Activated naive CD8-positive, alpha-beta T cell treated with anti-CD3 and anti-CD28 coated beads, Interleukin-2, amount 50 U/mL, for 24 hours (primary cell): ENCODE measurements at places on chromosomes 5 and 9.

- no peak for DNase-seq
These were observed 174.3 kb downstream of the TRPM3 start for GRCh38 chr9:70947086-70947485.

DNA sequence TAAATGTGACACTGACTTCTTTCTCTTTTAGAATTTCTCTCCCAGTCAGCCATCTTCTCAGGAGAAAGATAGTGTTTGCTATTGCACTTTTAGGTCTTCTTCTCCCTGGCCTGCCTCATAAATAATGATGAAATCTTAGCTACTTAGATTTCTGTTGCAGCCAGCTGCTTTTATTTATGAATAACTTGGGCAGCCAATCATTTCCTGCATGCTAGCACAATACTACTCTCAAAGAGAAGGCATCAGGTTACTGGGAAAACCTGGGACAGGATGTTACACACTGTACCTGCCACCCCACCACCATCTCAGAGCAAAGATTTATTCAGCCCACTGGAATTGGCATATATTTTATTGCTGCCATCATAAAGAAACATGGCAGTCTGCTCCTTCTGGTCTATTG, 266.6 kb downstream of the PRELID2 start:
- no peak for DNase-seq

DNA sequence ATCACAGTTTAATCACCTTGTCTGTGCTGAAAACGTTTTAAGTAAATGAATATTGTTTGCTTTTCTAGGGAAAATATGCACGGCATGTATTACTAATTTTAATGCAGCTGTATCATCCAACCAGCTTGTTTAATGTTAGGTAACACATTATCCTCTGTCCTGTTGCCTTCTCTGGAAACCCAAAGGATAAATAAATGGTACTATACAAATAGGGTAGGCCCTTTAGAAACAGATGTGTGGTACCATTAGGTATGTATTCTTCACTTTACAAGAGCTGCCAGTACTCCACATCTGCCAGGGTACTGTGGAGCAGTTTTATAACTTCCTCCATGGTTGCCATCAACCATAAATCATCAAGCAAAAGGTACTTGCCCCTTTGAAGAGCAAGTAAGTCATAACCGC, 42.9 kb downstream of the FAF2 start:
- DNase-seq: no peak

DNA sequence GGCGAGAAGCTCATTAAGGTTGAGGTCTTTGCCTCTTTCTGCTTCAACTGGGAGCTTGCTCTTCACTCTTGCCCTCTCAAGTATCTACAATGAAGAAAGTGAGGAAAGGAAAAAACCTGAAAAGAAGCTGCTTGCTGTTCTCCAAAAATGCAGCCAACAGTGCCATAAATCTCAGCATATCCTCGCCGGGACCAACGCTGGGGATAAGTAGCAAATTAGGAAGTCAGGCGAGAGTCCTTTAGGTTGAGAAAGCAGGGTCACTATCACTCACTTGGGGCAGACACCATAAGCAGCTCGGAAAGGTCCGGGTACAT, 399 bp downstream of the NUP155 start:
- no peak for DNase-seq

- DNase-seq: no peak
These were observed 1.2 kb downstream of the CDKN2A start for GRCh38 chr9:21993007-21993406.

- no peak for DNase-seq
These were observed 59.0 kb downstream of the BASP1 start for GRCh38 chr5:17276445-17276844.

DNA sequence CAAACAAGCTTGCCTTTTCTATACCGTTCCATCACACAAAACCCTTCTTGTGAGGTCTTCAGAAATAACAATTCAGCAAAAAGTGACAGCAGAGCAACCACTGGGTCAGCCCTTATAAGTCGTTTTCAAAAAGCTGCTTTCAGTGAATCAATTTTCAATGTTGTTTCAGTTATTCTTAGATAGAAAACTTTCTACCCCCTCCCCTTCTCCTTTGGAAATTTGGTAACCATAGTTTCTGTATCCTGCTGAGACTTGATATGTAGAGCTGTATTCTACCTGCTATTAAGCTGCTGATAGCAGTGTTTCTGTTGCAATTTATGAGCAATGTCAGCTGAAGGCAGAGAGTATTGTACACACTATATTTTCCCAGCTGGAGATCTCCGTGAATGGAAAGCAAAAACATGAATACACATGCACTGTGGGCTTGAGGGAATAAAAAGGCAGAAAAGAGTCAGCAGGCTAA, 75.7 kb downstream of the ZNF608 start:
- no peak for DNase-seq

- DNase-seq: no peak
These were observed 40.7 kb downstream of the STXBP1 start for GRCh38 chr9:127652733-127653132.

DNA sequence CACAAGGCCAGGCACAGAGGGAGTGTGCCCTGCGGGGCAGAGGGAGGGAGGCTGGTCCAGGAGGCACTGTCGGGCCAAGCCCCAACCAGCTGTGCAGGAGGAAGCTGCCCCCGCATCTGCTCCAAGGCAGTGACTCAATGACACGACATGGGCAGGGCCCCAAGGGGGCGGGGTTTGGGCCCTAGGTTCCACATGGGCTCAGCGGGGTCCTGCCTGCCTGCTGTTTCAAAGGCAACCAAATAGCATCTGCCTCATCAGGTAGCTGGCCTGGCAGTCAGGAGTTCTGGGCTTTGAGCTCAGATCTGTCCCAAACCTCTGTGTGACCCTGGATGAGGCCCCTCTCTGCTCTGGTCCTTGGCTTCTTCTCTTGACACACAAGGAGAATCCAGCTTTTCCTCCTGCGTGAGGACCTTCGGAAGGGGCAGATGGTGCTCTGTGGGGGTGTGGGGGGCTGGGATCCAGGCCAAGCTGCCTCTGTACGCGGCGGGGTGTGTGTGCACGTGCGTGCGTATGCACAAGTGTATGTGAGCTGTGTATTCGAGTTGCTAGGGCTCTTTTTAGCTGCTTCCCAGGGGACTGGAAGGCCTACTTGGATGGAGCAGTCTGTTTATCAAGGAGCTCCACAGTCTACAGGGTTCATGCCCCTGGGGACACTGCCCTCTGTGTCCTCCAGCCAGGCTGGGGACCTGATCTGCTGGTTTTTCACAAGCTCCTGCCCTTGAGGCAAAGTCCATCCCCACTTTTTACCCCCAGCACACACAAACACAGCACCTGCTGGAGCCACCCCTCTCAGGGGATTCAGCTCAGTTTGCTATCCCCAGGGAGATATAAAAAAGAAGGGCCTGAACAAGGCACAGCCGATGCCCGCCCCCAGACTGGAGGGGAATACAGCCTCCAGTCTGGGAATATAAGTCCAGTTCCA, 138.9 kb downstream of the RGS3 start:
- peak; percentile 78 for DNase-seq

GRCh38 chr5:170420806-170421412, 31.7 kb upstream of the KCNMB1 start:
- DNase-seq: peak; percentile 52

- no peak for DNase-seq
These were observed 25.1 kb upstream of the PRDM12 start for GRCh38 chr9:130639124-130639765.

DNA sequence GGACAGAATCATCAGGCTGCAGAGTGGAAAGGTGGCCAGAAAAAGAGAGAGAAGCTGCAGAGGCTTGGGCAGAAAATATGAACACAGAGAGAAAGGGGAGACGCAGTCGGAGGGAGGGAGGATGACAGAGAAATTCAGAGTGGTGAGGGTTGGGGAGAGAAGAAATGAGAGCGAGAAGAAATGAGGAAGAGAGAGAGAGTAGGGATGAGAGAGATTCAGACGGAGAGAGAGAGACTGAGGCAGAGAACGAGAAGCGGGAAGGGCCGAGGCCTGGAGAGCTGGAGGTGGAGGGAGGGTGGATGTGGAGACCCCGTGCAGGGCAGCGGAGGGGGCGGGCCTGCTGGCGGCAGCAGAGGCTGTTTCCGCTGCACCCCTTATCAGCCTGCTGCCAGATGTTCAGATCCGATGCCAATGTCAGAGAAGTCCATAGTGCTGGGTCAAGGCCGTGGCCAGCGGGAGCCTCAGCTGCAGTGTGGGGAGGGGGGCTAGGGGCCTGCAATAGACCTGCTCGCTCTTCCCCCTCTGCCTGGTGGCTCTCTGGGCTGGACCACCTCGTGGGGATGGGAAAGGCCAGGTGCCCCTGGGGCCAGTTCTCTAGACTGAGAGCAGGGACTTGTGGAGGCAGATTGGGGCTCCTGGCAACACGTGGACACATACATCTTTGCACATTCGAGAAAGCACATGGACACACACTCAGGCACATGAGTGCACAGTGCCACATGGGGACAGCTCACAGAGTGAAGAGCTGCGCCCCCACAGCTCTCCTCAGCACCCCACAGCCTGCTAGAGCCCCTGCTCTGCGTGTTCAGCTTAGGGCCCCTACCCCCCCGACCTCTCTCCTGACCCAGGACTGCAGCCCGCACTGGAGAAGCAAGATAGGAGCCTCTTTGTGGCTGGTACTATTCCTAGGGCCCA, 4.9 kb upstream of the NR5A1 start:
- no peak for DNase-seq

DNA sequence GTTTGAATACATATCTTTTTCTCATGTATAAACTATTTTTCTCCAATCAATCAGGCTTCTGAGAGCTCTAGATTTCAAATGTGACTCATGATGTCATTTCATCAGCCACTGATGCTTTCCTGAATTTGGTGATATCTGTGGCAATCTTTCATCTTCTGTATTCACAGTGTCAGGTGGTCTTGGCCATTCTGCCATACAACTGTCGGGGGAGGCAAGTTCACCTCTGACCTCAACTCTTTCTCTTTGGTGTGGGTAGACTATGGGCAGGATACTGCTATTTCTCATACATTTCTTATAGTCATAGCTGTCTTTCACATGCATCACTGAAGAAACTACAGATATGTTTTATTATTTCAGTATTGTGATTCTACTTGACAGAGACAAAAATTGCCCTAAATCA, 414.1 kb upstream of the MEF2C start:
- DNase-seq: no peak

DNA sequence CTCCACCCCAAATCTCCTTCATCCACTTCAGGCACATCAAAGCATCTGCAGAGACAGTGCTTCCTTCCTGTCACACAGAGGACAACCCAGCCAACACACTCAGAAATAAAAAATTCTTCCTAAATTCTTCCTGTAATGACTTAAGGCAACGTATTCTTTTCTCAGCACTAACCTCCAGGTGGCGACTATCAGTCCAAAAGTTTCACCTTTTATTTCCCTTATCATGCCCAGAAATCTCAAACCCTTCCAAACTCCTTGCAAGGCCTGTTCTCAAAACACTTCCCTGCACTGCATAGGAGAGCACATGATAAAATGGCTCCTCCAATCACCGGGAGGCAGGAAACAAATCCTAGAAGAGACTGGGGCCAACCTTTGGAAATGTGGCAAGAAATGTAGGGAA, 35.1 kb downstream of the SLIT3 start:
- DNase-seq: no peak

DNA sequence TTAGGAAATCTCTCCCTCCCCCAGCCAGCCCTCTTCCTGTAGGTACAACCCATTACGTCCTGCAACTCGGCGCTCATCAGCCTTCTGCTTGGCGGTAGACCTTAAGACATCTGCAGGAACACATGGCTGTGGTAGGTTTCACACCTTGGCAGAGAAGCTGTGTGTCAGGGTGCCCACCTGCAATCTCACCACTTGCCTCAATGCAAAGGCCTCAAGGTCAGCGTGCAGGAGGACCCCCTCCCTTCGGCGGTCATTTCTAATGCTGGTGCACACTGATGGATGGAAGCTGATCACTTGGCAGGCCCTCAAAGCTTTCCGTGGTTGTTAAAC, 67.3 kb downstream of the CRB2 start:
- DNase-seq: no peak

GRCh38 chr9:20701060-20701459, 17.0 kb downstream of the FOCAD start:
- DNase-seq: no peak

DNA sequence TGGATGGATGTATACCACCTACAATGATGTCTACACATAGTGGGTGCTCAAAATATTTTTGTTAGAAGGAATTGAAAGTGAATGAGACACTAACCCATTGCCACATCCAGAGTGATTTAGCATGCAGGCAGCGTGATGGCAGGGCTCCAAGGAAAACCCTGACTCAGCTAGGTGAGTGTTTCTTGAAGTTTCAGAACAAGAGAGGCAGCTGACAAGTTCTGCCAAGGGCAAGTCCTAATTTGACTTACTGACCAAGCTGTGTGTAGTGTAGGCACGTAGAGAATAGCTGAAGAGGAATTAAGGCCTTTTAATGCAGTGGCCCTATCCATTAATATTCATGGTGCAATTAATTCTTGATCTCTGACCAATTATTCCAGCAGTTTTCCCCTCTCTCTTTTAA, 107.8 kb upstream of the ATP10B start:
- DNase-seq: no peak

DNA sequence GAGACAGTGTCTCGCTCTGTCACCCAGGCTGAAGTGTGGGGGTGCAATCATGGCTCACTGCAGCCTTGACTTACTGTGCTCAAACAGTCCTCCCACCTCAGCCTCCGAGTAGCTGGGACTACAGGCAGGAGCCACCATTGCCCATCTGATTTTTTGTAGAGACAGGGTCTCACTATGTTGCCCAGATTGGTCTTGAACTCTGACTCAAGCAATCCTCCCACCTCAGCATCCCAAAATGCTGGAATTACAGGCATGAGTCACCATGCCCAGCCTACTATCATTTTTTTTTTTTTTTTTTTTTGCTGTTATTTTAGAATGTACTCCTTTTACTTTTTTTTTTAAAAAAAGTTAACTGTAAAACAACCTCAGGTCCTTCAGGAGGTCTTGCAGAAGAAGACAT, 449.0 kb downstream of the CCDC171 start:
- no peak for DNase-seq
